ENCODE measurements at places on chromosomes 2 and 18.

DNA sequence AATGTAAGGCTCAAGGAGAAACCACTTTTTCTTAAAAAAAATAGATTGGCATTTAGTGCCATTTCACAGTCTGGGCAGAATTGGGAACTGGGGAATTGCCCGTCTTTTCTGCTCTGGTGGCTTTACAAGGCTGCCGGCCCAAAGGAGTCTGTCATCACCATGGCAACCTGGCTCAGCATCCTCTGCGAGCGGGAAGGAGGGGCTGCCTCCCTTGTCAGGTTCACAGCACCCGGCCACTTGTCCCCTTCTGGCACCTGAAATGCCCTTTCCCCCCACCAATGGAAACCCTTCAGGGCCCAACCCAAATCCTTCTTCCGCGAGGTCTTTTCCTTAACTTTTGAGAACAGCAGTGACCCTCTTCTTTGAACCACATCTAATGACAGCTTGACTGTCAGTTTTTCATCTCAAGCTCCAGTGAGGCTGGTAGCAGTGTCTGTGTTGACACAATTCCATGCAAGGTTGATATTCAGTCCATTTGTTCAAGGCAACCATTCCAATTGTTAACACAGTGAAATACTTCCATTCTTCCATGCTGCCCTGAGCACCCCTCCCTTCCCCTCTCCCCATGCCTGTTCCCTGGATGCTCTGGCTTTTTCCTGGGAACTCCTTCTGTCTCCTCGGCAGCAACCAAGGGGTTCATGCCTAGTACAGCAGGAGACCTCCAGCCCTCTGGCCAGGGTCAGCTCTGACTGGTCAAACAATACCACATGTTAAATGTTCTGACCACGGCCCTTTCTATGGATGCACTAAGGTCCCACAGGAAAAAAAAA, 79.6 kb downstream of the DNER start:
- no peak for DNase-seq

DNA sequence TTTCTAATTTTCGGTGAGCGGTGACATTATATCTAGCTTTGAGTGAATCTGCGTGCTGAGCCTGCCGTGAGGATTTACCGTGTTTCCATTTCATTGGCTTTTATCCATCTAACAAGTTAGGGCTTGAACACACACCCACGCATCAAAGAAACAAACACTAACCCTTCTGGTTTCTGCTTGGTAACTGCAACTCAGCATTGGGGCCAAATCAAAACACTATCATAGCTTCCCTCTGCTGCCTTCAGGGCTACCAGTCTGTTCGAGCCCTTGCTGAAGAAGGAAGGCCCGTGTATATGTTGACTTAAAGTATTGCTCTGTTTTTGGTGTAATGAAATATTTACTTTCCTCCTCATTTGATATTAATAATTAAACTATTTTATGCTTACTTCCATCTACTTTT, 227.2 kb downstream of the PHLPP1 start:
- no peak for DNase-seq

GRCh38 chr18:10752382-10752781, 226.6 kb downstream of the NAPG start:
- no peak for DNase-seq

GRCh38 chr2:223090039-223090438, 38.0 kb downstream of the KCNE4 start:
- no peak for DNase-seq

DNA sequence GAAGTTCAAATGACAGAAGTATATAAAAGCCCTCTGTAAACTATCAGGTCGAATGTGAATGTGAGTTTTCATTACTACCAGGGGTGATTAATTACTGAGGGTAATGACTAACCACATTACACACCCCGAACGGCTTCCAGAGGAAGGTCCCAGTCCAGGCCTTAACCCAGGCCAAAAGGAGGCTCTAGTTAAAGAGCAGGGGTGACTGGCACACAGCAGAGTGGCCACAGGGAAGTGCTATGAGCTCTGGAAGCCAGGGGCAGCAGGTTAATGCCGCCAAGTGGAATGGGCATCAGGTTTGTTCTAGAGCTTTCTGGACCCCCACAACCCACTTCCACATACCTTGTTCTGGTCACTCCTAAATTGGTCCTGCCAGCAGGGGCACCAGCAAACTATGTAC, 87.7 kb downstream of the BCL11A start:
- DNase-seq, result no peak

DNA sequence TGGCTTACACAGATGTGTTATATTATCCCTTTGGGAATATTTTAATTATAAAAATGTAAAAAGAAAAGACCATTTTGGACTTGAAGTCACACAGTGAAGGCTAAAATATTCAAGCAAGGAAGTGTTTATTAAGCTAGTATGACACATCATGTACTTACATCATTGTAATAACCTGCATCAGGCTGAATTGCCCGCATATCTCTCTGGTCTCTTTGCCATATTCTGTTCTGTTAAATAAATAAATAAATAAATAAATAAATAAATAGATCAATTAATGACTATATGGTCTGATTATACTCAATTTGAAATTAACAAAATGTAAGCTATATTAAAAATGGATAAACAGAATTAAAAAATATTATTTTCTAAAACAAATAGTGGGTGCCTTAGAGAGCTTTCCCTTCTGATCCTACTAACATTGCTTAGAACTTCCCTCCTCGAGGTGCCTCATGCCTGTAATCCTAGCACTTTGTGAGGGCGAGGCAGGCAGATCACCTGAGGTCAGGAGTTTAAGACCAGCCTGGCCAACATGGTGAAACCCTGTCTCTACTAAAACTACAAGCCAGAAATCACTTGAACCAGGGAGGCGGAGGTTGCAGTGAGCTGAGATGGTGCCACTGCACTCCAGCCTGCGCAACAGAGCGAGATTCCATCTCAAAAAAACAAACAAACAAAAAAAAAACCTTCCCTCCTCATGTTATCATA, 42.0 kb downstream of the WDR33 start:
- DNase-seq, result no peak

Data from activated CD4-positive, alpha-beta T cell treated with anti-CD3 and anti-CD28 coated beads for 4 hours (primary cell).